Activated naive CD8-positive, alpha-beta T cell treated with anti-CD3 and anti-CD28 coated beads, Interleukin-2, amount 10 ng/mL, durations not matched to agents 7 days and 5 days (primary cell): ENCODE measurements at places on chromosomes 1 and 21. TPM values are rescaled to one million over a fixed set of nuclear protein-coding genes. Genes with fewer than 3 reads are reported as not detected.
A peak's percentile ranks its signal among the peaks of the same experiment; 100 is the strongest.

DNA sequence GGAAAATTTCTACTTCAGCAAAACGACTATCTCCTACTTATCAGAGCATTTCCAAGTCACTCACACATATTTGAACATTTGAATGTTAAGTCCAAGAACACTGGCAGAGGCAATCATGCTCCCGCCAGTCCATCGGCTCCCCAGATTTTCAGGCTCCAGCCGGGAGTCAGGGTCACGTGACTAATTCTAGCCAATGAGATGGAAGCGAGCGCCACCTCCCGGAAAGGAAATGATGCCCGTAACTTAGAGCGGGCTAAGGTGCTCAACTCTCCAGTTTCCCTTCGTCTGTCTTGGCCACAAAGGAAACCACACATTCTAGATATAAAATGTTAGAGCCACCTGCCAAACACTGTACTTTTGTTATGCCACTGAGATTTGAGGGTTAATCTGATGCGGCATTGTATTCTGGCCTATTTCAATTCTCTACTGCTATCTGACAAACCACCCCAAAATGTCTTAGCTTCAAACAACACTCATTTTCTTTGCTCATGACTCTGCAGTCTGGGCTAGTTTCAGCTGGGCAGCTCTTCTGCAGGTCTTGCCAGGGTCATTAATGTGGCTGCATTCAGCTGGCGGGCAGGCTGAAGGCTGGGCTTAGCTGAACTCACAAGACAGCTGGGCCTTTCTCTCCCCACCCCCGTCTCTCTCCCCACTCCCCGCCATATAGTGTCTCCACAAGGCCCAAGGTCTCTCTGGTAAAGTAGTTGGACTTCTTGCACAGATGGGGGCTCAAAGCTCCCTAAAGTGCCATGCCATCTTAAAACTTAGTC is 16.5 kb upstream of the LHX4 start:
- H3K27me3 ChIP-seq, result peaks cover 25% of the 10 kb centered on the region
- no peaks in the 10 kb centered on the region for H3K36me3 ChIP-seq
- H3K4me1 ChIP-seq, result peaks cover 9% of the 10 kb centered on the region
- DNase-seq, result peak; percentile 51
- peak overlapping the region; percentile 57 for H3K4me3 ChIP-seq

DNA sequence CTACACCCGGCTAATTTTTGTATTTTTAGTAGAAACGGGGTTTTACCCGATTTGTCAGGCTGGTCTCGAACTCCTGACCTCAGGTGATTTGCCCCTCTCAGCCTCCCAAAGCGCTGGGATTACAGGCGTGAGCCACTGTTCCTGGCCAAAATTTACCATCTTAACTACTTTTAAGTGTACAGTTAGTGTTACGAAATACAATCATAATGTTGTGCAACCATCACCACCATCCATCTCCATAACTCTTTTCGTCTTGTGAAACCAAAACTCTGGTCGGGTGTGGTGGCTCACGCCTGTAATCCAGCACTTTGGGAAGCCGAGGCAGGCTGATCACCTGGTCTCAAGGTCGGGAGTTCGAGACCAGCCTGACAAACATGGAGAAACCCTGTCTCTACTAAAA is 14.1 kb upstream of the ZBTB40 start:
- no peaks in the 10 kb centered on the region for H3K4me1 ChIP-seq
- no peak overlapping the region for H3K4me3 ChIP-seq
- DNase-seq, result no peak
- H3K27me3 ChIP-seq, result peaks cover 26% of the 10 kb centered on the region
- no peak overlapping the region for H3K27ac ChIP-seq
- H3K36me3 ChIP-seq, result peaks cover 2% of the 10 kb centered on the region

- H3K27me3 ChIP-seq, result no peaks in the 10 kb centered on the region
- no peak for DNase-seq
- H3K4me1 ChIP-seq, result no peaks in the 10 kb centered on the region
- H3K4me3 ChIP-seq, result no peak overlapping the region
- H3K27ac ChIP-seq, result no peak overlapping the region
- no peaks in the 10 kb centered on the region for H3K36me3 ChIP-seq
Observed at GRCh38 chr1:240212556-240212955, 120.9 kb downstream of the FMN2 start.

DNA sequence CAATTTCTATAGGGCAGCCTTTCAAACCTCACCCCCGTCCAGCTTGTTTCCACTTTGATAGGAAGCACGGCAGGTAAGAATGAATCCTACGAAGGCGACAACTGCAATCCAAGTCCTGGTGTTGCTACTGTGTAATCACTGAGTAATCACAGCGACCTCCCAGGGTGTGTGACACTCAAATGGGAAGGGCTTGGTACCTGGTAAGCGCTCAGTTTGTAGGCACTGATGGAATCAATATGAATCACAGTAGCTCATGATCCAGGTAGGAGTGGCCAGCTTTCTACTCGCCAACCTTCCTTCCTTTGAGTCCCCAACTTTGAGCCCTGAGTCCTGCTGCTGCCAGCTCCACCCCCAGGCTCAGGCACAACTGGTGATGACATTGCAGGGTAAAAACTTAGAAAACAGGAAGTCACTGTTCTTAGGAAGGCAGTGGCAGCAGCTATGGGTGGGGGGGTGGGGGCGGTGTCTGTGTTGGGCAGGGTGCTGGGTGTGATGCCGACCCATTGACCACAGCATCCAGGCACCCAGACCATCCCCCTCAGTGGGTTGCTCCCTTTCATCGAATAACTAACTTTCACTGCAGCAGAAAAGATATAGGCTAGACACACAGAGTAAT is 70.7 kb downstream of the CD247 start:
- H3K36me3 ChIP-seq, result peaks cover 14% of the 10 kb centered on the region
- H3K4me1 ChIP-seq, result peaks cover 65% of the 10 kb centered on the region
- H3K27me3 ChIP-seq, result no peaks in the 10 kb centered on the region
- H3K27ac ChIP-seq, result peak overlapping the region; percentile 95

Gene TPTE
- total RNA-seq, result not detected

- no peak for DNase-seq
- peaks cover 9% of the 10 kb centered on the region for H3K27me3 ChIP-seq
- H3K4me3 ChIP-seq, result no peak overlapping the region
Observed at GRCh38 chr1:11358984-11359383, 86.0 kb downstream of the UBIAD1 start.

Gene MTMR11
- total RNA-seq, result 1.6 TPM

- H3K4me1 ChIP-seq, result peaks cover 20% of the 10 kb centered on the region
- H3K27ac ChIP-seq, result no peak overlapping the region
- H3K36me3 ChIP-seq, result peaks cover 2% of the 10 kb centered on the region
- H3K4me3 ChIP-seq, result peak overlapping the region; percentile 83
- H3K27me3 ChIP-seq, result peaks cover 20% of the 10 kb centered on the region
Observed at GRCh38 chr1:231040800-231041718, 1.0 kb upstream of the FAM89A start.

- no peak for DNase-seq
- H3K4me3 ChIP-seq, result no peak overlapping the region
- peaks cover 8% of the 10 kb centered on the region for H3K27me3 ChIP-seq
- H3K4me1 ChIP-seq, result no peaks in the 10 kb centered on the region
- no peak overlapping the region for H3K27ac ChIP-seq
Observed at GRCh38 chr1:232504651-232505050, 125.3 kb downstream of the SIPA1L2 start.

DNA sequence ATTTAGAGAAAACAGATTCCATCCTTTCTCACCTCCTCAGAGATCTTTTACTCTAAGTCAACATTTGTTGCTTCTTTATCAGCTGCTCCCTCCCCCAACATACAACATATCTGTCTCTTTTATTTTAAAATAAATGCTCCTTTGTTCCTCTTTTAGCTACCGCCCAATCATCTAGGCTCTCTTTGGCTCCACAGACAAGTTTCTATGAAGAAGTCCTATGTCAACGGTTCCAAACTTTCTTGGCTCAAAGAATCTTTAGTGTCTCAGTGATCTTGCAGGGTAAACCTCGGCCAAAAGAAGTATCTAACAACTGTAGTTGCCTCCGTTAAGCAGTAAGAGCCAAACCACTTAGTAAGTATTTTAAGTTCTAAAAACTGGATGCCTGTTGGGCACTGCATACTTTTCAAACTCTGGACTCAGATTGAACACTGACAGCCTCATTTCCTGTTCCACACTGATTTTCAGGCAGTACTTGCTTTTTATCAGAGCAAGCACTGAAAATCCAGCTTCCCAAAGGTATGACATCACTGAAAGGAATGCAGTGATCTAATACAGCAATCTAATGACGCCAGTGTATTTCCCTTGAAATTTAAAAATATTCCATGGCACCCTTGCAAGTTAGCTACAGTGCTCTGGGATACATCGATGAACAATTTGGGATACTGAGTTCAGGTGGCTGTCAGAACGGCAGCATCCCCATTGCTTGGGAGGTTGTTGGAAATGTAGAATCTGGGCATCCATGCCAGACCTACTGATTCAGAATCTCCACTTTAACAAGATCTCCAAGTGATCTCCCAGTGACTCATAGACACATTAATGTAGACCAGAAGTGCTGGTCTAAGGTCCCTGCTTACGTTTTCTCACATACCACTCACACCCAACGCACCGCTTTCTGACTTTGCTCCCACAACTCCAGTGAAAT is 26.8 kb downstream of the EGLN1 start:
- no peaks in the 10 kb centered on the region for H3K27me3 ChIP-seq
- peaks cover 22% of the 10 kb centered on the region for H3K4me1 ChIP-seq
- H3K4me3 ChIP-seq, result no peak overlapping the region

DNA sequence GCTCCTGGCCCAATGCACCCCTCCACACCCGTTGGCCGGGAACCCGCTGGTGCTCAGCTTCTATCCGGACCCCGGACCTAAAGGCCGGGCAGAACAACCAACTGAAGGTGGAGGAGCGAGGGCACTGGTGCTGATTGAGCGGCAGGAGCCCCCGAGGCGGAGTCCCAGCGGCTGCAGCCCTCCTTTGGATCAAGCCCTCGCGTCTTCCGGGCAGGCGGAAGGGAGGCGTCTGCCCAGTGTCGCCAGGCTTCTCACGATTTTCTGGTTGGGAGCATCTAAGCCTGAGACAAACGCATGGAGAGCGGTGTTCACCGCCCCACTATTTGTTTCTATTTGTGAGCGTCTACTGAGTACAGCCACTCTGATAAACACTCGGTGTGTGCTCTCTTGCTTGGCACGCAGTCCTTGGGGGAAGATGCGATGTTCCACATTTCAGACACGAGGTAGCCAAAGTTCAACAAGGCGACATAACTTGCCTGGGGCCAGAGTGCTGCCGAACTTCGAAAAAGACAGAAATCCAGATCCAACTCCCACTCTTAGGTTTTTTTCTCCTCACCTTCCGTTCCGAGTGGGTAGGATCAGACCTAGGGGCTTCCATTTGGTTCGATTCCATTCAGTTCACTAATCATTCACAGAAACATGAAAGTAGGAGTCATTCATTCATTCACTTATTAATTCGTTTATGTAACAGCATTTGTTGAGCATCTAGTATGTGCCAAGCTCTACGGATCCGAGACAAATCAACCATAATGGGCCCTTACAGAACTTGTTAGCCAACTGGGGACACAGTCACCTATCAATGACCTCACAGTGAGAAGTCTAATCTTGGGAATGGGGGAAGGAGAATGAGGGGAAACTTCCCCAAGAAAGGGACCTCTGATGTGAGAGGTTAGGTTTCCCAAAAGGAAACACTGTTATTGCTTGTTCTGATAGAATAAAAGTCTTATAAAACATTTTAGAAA is 4.9 kb upstream of the DMRTA2 start:
- peaks cover 24% of the 10 kb centered on the region for H3K4me1 ChIP-seq
- peak overlapping the region; percentile 7 for H3K4me3 ChIP-seq
- no peaks in the 10 kb centered on the region for H3K36me3 ChIP-seq
- H3K27me3 ChIP-seq, result peaks cover 94% of the 10 kb centered on the region
- no peak overlapping the region for H3K27ac ChIP-seq

Gene BOLA1
- 23.7 TPM for total RNA-seq

GRCh38 chr1:71166178-71167173 is 85.6 kb upstream of the ZRANB2 start:
- H3K27ac ChIP-seq, result no peak overlapping the region
- no peak for DNase-seq
- H3K4me3 ChIP-seq, result no peak overlapping the region
- H3K36me3 ChIP-seq, result no peaks in the 10 kb centered on the region

GRCh38 chr1:244397131-244397530 is 54.6 kb downstream of the ADSS2 start:
- no peak for DNase-seq
- H3K27me3 ChIP-seq, result no peaks in the 10 kb centered on the region
- H3K27ac ChIP-seq, result no peak overlapping the region

DNA sequence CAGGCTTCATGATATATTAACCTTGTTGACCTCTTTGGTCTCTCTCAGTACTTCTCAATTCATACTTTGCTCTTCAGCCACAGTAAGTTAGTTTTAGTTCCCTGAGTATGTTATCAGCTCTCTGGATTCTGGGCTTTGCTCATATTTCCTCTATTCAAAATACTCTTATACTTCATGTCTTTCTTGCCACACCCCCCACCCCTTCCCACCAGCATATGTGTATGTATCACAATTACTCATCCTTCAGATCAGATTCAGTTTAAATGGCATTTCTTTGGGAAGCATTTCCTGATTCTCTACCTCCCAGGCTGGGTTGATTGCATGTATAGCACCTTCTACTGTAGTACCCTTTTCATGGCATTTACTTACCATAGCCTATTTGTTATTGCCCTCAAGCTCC is 28.3 kb downstream of the SLC30A7 start:
- no peak for DNase-seq
- no peaks in the 10 kb centered on the region for H3K27me3 ChIP-seq
- peak overlapping the region; percentile 32 for H3K27ac ChIP-seq
- no peak overlapping the region for H3K4me3 ChIP-seq

Gene GPR61
- 0.39 TPM for total RNA-seq

- DNase-seq, result peak; percentile 72
- H3K27ac ChIP-seq, result no peak within 1 kb of the TSS
- peak within 1 kb of the TSS; percentile 50 for H3K4me3 ChIP-seq
- H3K36me3 ChIP-seq, result no peaks in the 10 kb centered on the region
- H3K27me3 ChIP-seq, result peaks cover 82% of the 10 kb centered on the region
Observed at GRCh38 chr1:94237291-94238226, at the start of gene ARHGAP29. ARHGAP29 (minus strand) TSS chr1:94237584; CDS start chr1:94231611, 5,973 bp downstream.

DNA sequence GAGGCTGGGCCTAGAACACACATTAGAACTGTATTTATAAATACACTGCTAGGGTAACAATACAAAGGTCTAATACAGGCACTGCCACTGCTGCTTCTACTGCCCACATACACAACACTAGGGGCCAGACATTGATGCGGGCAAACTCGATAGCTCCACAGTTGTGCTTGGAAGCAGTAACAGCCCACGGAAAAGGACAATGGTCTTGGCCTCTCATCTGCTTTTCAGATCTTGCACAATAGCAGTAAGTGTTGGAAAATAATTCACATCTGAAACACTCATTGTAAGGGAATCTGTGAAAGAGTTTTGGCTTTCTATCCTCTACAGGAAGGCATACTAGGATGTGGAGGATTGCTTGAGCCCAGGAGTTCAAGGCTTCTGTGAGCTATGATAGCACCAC is 6.9 kb upstream of the SPOCD1 start:
- H3K4me3 ChIP-seq, result no peak overlapping the region
- H3K27me3 ChIP-seq, result no peaks in the 10 kb centered on the region
- no peaks in the 10 kb centered on the region for H3K36me3 ChIP-seq
- peaks cover 12% of the 10 kb centered on the region for H3K4me1 ChIP-seq
